ENCODE measurements at places on chromosomes 11 and 22.

- DNase-seq, result no peak
Observed at GRCh38 chr11:116465056-116465455, 307.7 kb downstream of the BUD13 start.

- DNase-seq, result no peak
Observed at GRCh38 chr11:8086001-8086479, 5.0 kb downstream of the TUB start.

DNA sequence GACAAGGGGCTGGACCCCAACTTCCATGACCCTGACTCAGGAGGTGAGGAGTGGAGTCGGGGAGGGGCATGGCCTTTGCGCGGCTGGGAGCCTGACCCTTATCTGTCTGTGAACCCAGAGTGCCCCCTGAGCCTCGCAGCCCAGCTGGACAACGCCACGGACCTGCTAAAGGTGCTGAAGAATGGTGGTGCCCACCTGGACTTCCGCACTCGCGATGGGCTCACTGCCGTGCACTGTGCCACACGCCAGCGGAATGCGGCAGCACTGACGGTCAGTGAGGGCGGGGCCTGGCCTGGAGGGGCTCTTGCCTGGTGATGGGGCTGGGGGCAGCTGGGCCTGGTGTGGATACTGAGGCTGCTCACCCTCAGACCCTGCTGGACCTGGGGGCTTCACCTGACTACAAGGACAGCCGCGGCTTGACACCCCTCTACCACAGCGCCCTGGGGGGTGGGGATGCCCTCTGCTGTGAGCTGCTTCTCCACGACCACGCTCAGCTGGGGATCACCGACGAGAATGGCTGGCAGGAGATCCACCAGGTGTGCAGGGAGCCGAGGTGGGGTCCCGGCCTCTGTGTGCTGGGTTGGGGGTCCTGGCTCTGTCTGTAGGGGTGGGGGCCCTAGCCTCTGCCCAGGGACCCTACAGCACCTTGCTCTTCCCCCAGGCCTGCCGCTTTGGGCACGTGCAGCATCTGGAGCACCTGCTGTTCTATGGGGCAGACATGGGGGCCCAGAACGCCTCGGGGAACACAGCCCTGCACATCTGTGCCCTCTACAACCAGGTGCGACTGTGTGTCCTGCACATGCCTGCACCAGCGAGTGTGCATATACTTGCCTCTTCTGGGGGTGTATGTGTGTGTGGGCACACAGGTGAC, 6.3 kb downstream of the SHANK3 start:
- no peak for DNase-seq

DNA sequence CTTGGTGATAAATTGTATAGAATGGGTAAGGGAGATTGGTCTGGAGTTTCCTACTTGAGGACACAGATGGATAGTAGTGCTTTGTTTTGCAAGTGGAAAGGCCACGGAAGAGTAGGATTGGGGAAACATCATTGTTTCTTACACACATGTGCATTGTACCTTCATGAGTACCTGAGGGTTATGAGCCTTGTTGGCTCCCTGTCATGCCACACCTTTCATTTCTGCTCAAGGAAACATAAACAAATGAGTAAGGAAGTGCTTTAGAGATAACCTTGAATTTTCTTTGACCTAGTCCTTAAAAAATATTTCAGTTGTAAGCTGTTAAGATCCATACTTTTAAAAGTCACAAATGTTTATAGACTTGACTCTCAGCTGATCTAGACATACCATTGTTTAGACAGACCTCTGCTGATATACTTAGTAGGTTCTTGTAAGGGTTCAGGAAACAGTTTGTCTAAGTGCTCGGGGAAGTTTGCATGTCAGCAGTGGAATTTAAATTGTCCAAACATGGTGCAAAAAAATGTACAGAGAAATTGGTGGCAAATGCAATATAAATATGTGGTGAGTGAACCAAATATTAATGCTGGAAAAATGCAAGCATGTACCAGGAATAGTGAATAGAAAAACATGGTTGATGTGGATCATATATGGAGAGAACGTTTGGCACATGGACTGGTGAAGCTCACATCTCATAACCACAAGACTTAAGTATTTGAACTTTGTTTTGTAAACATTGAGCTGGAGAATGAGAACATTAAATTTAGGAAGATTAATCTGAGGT, 40.9 kb downstream of the GAS2 start:
- no peak for DNase-seq

- no peak for DNase-seq
Observed at GRCh38 chr11:43145653-43146052, 166.1 kb upstream of the API5 start.

- no peak for DNase-seq
Observed at GRCh38 chr11:105588001-105588400, 21.9 kb upstream of the GRIA4 start.

DNA sequence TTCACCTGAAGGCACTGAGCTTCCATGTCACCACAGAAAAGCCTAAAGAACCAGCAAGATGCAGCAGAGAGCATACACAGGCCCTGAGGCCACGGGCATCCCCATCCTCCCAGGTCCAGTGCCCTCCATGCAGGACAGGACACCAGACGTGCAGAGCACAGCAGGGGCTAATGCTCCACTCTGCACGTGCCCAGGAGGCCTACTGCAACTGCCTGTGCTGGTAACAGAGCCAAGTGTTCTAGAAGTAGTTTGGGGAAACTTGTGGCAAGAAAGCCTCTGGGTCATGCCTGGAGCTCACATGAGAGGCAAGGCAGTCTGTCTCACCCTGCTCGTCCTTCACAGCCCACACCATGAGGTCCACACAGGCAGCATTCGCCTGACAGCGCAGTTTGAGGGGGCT, 30.7 kb downstream of the SERPIND1 start:
- DNase-seq, result no peak

DNA sequence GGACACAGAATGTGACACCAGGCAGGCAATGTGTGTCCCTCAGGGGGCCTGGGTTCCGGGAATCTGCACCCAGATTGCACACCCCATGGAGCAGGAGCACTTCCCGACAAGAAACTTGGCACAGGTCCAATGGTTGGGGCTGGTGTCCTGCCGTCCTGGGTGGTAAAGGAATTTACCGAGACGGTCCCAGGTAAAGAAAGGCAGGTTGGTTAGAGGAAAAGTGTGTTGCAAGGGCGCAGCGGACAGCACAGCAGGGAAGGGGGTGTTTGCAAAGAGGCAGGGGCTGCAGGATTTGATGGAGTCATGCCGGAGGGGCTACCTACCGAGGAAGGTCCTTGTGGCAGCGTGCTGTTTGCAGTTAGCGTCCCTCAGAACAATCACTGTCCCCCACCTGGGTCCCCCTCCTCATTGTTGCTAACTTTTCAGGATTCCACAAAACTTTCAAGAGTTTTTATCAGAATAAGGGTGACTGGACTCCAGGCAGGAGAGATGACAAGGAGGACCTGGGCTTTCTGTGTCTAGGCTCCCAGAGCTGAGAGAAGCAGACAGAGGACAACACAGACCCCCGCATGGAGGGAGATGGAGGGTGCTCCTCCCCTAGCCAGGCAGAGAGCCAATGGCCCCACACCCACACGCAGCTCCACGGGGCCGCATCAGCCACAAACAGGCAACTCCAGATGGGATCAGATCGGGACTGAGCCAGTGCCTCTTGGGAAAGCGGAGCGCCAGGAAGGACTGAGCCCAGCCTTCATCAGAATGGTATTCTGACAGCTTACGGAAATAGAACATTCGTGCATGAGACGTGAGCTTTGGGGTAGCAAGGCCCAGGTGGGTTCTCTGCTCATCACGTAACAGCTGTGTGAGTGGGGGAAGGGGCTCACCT, 1423.9 kb downstream of the BRD1 start:
- no peak for DNase-seq

DNA sequence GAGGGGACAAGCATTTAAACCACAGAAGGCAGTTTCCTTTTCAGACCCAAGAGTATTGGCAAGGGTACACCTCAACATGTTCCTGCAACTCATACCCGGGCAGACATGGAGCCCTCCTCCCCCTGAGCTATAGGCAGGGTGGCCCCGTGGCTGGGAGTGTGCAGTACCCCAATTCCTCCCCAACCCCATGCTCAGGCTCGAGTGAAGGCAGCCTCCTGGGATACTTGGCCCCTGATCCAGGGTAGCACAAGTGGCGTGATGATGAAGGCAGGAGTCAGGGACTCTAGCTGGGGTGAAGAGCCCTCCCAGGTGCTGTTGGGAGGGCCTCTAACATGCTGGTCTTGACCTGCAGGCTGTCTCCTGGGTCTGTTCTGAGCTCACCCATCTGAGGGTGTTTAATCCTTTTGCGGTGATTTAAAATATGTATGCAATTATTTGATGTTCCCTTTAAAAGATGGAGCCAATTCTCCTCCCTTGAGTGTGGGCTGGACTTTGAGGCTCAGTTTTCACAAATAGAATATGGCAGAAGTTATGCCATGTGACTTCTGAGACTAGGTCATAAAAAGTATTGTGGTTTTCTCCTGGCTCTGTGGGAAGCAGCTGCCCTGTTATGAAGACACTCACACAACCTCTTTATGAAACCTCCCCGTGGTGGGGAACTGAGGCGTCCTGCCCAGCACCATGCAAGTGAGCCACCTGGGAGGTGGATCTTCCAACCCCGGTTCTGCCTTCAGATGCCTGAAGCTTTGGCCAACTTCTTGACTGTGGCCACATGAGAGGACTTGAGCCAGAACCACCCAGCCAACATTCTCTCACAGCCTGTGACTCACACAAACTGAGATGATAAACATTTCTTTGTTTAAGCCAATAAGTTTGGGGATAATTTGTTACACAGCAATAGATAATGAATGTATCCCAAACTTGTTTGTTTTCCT, 54.7 kb upstream of the NECTIN1 start:
- DNase-seq, result no peak

DNA sequence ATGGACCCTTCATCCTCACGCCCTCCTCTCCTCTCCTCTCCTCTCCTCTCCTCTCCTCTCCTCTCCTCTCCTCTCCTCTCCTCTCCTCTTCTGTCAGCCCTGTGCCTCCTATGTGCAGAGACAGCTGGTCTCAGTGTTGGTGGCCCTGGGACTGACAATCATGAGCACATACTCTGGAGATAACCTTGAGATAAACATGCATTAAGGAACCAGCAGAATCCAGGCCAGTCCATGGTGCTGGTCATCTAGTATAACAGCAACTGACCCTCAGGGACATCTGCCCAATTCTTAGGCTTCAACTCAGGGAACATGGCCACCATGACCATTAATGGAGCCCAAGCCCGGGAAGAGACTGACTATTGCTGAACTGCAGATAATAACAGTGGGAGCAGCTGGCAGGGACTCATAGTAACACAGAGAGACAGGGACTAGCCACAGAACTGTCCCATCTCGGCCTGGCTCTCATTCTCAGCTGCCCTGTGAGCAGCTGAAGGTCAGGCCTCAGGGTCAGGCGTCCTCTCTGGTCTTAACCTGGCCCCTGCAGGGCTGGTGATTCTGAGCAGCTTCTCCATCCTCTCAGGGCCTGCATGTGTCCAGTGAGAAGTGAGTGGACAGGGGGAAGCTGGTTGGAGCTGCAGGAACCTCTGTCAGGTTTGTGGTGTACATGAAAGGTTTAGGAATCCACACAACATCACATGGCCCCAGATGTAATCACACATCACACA, 45.4 kb downstream of the GGTLC2 start:
- no peak for DNase-seq

DNA sequence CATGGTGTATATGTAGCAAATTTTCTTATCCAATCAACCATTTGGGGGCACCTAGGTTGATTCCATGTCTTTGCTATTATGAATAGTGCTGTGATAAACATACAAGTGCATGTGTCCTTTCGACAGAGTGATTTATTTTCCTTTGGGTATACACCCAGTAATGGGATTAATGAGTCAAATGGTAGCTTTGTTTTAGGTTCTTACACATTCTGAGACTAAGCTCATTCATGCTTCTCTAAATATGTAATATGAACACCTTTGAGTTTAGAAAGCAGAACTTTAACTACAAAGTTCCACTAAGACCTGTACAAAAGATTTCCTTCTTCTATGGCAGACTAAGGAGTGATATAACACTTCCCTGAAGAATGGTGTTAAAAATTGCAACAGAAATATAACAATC, 627.0 kb downstream of the KCNA4 start:
- no peak for DNase-seq

GRCh38 chr22:28120691-28121592, 201.9 kb upstream of the PITPNB start:
- no peak for DNase-seq

DNA sequence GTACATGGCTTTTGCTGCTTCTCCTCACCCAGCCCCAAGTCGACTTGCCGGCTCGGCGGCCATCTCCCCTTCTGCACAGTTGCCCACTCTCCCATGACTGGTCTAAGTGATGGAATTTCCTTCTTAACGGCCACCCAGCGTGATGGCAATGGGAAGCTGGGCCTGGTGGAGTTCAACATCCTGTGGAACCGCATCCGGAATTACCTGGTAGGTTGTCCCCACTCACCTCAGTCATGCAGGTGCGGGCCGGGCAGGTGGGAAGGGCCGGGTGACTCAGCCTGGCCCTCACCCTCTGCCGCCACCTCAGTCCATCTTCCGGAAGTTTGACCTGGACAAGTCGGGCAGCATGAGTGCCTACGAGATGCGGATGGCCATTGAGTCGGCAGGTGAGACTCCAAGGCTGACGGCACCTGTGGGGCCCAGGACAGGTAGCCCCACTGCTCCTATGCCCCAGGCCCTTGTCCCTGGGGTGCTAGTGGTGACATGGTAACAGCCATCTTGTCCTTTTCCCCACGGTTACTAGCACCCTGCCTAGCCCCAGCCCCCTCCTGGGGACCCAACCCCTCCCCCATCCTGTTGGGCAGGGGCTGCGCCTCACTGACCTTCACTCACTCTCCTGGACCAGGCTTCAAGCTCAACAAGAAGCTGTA, 28.1 kb downstream of the CAPN1 start:
- no peak for DNase-seq

DNA sequence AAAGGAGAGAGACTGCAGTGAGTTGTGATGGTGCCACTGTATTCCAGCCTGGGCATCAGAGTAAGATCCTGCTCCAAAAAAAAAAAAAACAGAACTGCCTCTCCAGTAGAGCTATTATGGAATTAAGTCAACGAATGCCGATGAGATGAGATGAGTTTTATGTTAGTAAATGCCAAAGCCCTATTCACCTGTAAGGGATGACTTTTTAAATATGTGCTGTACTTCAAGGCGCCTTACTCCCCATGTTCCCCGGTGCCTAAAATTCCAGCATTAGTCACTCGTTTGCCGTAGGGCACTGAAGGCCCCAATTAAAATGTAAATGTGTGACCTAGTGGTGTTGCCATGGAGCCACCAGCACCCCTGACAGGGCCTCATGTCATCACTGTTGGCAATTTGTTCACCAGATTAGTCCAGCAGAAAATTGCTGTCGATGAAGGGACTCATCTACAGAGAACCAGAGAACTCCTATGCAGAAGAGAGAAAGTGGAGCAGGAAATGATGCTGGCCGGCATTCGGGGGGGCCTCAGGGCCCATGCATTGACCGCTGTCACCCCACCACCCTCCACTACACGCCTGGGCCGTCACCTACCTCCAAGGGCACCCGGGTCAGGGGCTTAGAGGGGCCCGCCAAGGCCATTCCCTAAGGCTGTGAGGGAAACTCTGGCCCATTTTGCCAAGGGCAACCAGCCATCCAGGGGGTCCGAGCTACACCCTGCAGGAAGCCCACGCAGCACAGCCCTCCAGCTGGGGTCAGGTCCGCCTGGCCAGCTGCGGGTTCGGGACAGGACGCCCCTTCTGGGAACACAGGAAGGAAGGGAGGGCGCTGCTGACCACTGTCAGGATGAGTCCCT, 17.8 kb downstream of the LIF start:
- DNase-seq, result no peak

- no peak for DNase-seq
Observed at GRCh38 chr11:33063326-33063881, 24.0 kb downstream of the TCP11L1 start.
